ENCODE measurements at places on chromosomes 1 and 21.

- no peak for DNase-seq
Measured at GRCh38 chr1:184187097-184187496, 135.6 kb downstream of the TSEN15 start.

DNA sequence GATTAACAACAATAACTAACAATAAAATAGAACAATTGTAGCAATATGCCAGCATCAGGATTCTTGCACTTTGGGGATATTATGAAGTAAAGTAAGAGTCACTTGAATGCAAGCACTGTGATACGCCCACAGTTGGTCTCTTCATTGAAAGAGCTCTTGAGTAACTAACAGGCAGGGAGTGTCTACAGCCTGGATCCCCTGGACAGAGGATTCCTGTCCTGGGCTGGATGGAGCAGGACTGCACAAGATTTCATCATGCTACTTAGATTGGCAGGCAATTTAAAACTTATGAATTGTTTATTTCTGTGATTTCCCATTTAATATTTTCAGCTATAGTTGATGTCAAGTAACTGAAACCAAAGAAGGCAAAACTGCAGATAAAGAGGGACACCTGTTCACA, 13.7 kb upstream of the KRTAP19-5 start:
- DNase-seq: no peak

DNA sequence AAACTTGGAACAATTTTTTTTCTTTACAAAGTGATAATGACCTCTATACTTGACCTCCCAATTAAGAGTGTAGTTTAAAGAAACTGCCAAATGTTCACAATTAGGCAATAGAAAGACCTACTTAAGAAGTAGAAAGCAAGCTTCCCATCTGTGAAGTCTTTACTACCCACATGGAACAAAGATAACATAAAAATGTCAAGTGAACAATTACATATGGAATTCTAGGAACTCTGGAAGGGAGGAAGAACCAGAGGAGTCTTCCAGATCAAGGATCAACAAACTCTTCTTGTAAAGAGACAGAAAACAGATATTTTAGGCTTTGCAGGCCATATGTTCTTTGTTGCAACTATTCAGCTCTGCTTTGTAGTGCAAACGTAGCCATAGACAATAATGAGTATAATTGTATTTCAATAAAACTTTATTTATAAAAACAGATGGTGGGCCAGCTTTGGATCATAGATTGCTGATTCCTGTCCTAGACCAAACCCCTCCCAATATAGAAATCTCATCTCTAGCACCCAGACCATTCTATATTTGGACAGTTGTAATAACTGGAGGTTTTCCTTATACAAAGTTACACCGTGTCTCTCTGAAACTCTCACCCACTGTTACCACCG, 68.4 kb upstream of the MAGI3 start:
- DNase-seq: no peak

DNA sequence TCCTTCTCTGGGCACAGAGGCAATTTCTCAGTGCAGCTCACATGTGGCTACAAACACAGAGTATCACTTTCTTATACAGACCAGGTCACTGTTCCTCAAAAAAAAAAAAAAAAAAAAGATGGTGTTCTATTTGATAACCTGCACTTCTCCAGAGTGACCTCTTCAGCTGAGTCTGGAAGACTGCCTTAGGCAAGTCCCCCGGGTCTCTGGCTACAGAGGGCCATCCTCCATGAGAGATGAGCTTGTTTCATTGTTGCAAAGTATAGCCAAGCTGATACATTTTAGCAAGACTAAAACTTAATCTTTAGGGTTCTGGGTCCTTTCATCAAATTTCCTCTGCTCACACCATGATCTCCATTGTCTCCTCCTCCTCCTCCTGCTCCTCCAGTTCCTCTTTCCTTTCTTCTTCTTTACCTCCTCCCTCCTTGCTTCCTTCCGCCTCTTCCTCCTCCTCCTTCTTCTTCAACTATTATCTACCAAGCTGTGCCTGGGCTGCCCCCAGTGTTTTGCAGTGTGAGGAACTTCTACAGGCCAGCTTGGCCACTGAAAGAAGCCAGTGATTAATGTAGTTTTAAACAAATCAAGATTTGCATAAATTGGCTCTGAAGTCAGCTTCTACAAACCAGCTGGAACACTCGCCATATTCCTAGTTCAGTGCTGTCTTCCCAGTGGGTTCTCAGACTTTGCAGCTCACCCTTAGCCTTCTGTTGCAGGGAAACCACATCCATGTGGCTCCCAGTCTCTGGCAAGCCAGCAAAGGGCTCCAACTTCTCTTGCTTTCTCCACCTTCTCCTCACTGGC, 139.4 kb downstream of the RUNX1 start:
- no peak for DNase-seq

GRCh38 chr1:156894001-156894400, 483 bp downstream of the PEAR1 start:
- DNase-seq: no peak

GRCh38 chr1:183218027-183218618, 32.1 kb downstream of the LAMC2 start:
- DNase-seq: no peak

DNA sequence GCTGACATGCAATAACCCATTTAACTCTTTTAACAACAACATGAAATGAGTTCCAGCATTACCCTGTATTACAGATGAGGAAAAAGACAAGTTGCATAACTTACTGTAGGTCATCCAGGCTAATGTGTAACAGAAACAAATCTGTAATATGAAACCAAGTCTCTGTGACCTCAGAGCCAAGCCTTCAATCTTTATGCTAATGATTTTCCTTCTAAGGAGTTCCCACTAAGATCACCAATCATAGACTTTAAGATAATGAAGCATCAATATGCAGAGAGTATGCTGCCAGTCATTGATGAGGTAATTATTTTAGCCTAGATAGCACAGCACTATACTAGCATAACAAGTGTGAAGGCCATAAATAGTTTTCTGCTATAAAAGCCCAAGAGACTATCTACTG, 35.6 kb upstream of the RNPC3 start:
- no peak for DNase-seq

DNA sequence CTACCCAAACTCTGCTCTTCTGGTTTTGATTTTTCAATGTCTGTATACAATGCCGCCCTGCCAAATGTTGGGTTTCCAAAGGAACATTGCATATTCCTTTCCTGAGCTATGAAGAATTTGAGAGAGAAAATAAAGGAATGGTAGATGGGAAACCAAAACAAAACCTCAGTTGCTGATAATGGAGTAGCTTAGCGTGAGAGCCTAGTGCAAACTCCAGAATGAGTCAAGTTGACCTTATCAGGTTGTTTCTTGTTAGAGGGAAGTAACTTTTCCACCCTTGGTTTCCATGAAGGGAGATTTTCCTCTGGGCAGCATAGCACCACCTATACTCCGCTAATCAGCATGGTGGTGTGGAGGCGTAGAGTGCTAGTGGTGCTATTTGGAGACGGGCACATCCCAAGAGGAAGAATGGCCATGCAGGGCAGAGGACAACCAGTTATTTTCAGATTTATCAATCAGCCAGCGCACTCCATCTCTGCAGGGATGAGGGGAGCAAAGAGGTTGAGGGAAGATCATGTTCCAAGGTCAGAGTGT, 51.6 kb downstream of the BACH1 start:
- DNase-seq: no peak

- no peak for DNase-seq
Measured at GRCh38 chr1:201504799-201505502, 2.0 kb downstream of the CSRP1 start.

DNA sequence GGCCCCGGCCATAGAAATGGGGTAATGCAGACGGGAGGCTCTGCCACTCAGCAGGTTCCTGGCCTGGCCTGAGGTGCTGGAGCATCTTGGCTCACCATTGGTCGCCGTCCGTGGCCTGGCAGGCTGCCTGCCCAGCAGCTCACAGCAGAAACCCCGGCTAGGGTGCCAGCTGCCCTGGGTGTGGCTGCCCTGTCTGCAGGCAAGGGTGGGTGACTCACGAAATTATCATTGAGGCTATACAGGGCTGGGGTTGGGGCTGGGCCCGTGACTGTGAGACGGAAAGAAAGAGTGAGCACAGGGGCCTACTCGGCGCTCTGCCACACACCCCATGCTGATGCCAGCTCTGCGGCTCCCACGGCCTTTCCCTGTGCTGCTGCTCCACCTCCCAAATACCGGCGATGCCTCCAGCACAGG, 8.0 kb upstream of the PKP1 start:
- peak; percentile 95 for DNase-seq

DNA sequence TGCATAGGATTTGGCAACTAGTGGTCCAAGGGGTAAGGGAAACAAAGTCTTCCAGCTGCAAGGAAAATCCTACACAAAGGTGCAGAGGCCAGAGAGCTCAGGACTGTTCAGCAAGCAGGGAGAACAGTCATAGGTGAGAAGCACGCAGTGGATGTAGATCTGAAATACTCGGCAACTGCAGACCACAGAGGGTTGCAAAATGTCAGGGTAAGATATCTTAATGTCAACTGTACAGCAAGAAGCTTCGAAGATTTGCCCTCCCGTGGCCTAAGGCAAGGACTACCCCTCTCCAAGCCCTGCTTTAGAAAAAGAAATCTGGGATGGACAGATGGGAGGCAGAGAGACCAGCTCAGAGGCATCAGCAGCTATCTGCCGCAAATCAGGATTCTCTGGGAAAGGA, 153.4 kb upstream of the IRF2BP2 start:
- no peak for DNase-seq

DNA sequence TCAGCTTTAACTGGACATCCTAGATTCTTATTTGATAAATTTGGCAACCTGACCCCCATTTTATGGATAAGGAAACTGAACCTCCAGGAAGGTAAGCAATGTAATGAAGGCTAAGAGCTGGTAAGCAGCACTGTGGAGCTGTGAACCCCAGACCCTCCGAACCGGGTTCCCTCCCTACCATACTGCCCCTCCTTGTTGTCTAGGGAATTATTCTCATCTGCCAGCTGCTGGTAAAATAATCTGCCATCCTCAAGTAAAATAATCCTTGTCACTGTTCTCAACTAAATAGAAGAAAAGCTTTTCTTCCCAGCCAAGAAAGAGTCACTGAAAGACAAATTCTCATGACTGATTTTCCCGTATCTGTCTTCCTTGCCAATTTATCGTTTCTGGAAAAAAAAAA, 55.8 kb upstream of the PRDX6 start:
- no peak for DNase-seq

GRCh38 chr1:230682882-230683610, 30.9 kb downstream of the AGT start:
- DNase-seq: peak; percentile 67

DNA sequence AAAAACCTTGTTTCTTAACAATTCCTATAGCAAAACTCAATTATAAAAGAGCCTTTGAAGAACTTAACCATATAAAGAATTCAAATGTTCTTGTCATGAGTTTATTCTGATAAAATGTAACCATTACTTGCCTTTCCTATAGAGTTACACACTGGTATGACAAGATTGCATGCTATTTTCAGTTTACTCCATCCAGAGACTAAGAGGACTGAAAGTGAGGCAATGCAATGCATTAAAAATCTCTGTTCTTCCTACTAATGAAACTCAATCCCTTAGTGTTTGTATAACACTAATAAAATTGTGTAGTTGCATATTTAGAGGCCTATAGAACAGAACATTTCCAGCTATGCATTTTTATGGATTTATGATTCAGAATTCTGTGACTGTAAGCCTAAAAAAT, 88.1 kb downstream of the COP1 start:
- no peak for DNase-seq

DNA sequence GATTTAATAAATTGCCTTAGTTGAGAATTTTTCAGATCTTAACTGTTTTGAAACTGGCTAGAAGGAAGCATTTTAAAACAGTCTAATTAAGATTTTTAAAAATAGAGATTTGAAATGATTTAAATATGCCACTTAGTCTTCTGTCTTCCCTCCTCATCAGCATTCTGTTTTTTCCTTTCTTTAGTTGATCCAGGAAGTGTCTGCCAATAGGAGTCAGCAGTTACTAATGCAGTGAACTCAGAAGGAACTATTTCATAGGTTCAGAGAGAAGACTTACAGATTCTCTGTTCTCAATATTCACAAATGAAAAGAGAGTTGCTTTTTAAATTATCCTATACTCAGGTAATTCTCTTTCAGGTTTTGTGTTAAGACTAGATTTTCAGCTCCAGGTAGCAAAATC, 84.5 kb downstream of the RPS6KC1 start:
- DNase-seq: peak; percentile 31

DNA sequence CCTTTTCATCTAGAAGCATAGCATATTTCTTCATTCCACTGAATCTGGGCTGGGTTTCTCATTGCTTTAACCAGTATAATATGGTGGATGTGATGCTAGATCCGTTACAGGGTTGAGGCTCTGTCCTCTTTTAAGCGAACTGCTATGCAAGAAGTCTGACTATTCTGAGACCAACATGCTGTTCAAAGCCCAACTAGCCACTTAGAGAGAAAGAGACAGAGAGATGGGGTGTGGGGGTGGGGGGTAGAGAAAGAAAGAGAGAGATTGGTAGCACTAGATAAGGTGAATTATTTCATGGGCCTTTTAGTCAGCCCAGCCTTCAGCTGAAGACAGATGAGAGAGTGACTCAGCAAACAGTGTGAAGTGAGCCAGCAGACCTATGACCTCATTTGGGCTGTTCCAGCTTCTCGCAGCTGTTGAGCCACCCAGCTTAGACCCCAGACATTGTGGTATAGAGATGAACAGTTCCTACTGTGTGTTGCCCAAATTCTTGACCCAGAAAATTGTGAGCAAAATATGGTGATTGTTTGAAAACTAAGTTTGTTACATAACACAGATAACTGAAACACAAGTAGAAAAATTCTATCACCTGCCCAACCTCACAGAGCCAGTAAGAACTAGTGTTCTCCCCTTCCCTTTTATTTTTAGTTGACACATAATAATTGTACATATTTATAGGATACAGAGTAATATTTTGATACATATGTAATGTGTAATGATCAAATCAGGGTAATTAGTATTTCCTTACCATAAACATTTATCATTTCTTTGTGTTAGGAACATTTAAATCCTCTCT, 40.7 kb upstream of the PRKACB start:
- peak; percentile 15 for DNase-seq

DNA sequence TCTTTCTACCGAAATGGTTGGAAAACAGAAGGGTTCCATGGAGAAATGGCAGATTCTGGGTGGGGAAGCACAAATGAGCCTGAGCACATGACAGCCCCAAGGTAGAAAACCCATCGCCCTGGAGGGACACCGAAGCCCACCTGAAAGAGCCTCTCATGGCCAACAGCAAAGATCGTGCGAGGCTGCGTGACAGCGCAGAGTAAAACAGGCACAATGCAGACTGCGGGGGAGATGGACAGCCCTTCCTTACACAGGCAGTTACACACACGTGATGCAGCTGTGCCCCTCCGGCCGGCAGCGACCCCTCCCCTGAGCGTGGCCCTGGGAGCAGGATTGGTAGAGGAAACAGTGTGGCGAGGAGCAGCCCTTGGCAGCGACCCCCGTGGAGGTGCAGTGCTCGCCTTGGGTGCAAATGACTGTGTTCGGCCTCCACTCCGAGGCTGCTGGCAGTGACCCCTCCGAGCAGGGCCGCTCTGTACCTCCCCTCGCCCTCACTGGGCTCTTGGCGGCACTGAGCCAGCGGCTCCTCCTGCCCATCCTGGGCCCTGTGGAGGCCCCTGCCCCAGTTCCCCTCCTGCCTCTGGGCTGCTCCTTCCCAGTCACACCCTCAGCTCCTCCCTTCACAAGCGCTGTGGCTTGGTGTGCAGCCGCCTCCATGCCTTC, 120.9 kb upstream of the COL6A1 start:
- no peak for DNase-seq

GRCh38 chr1:226734611-226735153, 4.4 kb downstream of the ITPKB start:
- no peak for DNase-seq

GRCh38 chr21:38910390-38911067, 104.8 kb downstream of the ETS2 start:
- no peak for DNase-seq

All from osteoblast (primary cell).